ENCODE measurements at places on chromosomes 3 and 15.

DNA sequence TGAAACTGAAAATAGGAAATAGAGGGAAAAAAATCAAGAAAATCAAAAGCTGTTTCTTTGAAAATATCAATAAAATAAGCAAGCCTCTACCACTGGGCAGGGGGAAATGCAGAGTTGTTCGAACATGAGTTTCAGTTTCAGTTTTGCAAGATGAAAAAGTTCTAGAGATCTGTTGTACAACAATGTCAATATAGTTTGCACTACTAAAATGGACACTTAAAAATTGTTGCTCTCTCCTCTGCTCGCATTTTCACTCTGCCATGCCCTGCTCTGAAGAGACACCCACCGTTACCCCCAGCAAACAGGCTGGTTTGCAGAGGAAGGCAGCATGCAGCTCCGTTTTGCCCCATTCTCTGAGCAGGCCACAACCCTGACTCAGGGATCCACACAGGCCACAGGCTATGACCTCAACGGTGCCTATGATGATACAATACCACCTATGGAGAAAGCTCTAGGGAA, 64.5 kb downstream of the ZNF148 start:
- DNase-seq, result no peak

GRCh38 chr3:78174821-78175220, 1134.9 kb downstream of the ROBO2 start:
- DNase-seq, result no peak

GRCh38 chr3:33186524-33187367, 31.9 kb downstream of the SUSD5 start:
- DNase-seq, result no peak

DNA sequence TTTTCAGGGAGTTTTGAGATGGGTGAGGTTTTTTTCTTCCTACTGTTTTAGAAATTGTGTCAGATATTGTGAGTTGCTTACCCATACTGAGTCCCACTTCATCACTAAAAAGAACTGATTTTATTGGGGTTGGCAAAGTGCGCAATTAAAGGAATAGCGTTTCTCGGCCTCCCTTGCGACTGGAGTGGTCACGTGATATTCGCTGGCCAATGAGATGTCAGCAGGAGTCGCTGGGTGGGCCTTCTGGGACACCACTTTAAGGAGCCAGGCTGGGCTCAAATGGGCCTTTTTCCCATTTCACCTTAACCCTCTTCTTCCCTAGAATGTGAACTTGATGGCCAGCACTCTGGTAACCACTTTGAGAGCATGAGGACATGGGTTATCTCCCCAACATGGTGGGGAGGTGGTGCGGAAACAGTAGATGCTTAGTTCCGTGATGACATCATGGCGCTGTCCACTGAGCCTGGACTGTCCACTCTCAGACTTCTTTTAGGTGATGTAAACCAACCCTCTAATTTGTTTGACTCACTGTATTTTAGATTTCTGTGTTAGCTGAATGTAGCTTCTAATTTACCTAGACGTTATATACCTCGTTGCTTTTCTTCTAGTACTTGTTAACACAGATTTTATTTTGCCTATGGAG, 13.2 kb upstream of the IQCF5 start:
- no peak for DNase-seq

DNA sequence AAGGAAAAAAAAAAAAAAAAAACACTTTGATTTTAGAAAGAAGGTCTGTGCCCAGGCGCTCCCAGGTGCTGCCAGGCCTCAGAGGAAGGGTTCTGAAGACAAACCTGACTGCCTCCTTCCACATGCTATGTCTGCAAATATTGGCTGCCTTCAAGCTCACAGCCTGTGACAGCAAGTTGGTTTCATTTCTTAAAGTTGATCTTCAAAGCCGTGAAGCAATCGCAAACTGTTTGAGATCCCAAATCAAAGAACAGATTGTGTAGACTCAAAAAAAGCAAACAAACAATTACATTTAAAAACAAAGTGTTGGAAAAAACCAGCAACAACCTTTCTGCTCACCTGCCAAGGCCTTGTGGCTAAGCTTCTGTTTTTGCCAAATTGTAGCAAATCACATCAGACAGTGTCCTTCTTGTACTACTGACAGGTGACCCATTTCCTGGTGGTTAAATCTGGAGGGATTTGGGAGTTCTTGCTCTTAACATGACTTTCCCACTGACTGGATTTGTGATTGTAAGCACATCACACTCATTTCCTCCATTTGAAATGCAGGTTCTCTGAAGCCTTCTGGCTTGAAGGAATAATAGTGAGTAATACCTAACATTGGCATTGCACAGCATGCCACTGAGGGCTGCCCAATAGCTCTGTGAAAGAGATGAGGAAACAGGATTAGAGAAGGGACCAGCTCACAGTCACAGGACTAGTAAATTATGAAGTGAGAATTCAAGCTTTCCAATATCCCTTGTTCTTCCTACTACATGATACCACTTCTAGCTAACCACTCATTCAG, 502.4 kb downstream of the LPP start:
- no peak for DNase-seq
